Eye (tissue), 1 donor: ENCODE measurements at places on chromosomes 6 and 20.

GRCh38 chr20:3235666-3236324 lies 3.2 kb downstream of the SLC4A11 start:
- DNase-seq: no peak

DNA sequence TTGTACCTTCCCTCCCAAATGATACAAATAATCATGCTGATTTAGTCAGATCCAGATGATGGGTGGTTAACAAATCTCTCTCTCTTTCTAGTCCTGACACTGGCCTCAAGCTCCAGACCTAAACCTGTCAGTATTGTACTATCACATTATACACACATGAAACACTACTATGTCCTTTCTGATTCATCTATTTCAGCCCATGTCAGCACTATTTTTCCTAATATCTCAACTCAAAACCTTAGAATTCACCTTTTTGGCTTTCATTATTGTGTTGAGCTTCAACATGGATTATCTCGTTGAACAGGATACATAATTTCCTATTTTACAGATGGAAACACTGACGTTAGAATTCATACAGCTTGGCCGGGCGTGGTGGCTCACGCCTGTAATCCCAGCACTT lies 3.5 kb downstream of the PIGU start:
- no peak for DNase-seq

DNA sequence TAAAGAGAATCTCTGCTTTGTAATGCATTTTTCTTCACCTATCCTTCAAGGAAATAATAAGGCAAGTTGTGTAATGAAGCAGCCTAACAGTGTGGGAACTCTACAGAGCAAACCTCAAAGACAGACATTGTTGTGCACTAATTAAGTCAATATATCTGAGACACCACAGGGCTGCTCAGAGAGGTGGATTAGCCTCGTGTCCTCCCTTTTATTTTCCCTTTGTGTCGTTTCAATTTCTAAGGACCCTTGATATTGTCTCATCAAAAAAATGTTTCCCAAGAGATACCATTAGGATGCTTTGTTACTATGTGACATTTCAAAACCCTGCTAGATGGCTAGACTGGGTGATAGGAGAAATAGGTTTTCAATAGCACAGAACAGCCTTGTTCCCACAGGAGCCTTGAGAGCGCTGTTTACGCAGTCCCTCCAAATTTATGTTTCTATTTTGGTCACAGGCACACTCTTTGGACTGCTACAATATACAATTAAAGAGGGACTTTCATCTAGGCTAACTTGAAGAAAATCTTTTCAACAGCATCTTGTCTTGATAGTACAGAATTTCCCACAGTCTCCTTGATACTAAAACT lies 23.1 kb downstream of the UBE3D start:
- peak; percentile 25 for DNase-seq

- DNase-seq: no peak
Observed at GRCh38 chr6:5813625-5814027, 193.1 kb downstream of the NRN1 start.

DNA sequence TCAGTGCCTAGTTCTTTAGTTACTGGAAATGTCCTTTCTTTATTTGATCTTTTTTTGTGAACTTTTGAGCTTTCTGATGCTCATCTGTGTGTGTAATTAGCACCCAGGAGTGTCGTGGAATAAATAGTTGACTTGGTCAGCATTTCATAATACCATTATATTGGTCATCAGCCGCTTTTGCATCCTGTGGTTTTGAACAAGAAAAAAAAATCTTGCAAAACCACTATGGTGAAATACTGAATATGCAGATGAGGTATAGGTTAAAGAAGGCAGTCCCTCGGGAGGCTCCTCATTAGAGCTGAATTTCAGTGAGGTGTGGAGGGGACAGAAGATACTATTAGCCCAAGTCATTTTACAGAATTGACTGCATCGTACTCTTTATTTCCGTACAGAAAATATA lies 90.1 kb downstream of the FOXO3 start:
- DNase-seq: no peak

GRCh38 chr20:37343212-37343993 lies 2.5 kb upstream of the SRC start:
- no peak for DNase-seq

DNA sequence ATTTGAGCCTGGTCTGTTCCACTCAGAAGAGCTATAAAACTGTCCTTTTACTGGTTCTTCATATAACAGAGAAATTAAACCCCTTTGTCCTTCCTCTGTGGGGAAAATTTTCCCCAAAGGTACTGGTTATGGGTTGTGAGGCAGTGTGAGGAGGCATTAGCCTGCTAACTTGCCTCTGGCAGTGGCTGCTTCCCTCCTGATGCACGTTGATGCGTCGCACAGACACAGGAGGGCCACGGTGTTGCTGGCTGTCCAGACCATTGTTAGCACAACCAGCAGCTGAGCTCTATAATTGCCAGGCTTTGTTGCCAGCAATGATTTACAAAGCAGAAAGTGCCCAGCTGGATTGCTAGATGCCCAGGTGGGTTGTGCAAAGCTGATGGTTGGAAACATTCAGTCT lies 10.1 kb downstream of the AAR2 start:
- DNase-seq: peak; percentile 8

DNA sequence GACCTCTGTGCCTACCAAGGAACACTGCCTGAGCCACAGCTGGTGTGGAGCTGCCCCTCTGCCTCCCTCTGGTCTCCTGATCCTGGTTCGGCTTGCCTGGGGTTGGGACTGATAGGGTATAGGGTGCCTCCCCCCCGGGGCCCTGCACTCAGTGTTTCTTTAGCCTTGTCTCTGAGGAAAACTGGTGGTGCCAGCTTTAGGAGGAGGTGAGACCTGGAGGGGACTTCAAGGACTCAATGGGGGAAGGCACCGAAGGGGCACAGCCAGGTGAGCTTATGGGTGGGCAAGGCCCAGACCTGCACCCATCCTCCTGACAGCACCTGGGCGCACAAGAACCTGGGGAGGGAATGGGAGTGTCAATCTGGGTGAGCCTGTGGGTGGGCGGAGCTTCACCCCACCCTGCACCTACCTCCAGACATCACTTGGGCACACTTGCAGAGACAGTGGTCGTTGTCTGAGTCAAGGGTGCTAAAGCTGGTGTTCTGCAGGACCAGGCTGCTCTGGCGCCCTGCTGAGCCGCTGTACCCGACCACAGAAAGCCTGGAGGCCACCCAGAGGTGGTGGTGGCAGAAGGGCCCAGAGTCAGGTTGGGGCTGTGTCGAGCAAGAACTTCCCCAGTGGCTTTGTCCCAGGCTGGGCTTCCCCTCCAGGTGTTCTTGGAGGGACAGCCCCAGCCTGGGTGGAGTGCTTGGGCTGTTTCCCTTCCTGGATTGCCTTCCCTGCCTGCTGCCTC lies 40.5 kb downstream of the FAM110A start:
- DNase-seq: no peak

DNA sequence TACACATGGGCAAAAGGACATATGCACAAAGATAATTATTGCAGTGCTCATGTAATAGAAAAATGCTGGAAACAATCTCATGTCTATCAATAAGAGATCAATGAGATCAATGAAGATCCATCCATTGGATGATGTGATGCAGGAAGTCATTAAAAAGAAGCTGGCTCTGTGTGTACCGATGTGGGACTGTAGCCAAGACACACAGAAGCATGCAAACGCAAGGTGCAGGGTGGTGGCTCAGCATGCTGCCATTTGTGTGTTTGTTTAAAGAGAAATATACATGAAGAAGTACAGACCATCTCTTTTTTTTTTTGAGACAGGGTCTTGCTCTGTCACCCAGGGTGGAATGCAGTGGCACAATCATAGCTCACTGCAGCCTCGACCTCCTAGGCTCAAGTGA lies 33.1 kb upstream of the KCNB1 start:
- no peak for DNase-seq

DNA sequence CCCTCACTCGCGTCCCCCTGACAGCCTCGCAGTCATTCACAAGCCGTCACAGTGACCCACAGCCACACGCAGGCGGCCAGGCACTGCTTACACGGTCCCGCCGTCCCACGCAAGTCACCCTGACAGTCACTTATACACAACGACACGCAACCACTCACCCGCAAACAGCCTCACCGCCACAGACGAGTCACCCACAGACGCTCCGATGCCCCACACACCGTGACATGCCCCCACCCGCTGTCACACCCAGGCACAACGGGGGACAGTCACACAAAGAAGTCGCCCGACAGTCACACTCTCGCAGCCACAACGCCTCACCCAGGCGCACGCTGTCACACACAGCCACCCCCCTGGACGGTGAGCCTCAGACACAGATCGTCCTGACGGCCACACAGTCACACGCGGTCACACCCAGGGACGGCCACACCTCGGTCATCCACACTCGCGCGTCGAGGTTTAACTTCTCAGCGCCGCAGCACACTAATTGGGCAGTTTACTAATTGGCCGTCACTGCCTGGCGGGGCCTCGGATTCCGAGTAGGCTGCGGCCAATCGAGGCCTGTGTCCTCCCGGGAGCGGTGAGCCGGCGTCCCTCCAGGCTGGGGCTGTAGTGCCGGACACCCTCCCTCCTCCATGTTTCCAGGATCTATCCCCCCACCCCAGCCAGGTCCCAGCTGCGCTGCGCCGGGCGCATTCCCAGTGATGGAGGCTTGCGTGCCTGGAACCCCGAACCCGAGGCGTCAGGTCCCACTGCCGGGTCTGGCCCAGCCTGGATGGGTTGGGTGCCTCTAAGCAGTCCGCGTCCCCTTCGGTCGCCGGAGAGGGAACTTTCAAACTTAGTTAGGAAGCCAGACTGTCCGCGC lies 790 bp downstream of the TOX2 start:
- DNase-seq: peak; percentile 82

DNA sequence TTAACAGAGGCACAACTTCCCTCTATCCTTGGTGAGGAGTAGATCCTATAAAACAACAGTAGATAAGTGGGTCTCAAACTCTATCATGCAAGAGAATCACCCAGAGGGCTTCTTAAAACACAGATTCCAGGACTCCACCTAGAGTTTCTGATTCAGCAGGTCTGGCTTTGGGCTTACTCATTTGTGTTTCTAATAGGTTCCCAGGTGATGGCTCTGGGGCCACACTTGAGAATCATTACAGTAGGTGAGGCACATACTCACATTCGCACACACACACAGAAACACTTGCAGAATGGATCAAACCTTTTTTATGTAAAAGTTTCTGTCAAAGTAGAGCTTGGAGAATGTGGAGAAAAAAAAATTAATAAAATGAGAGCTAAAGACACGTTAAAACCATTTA lies 52.4 kb downstream of the TMEM242 start:
- no peak for DNase-seq

GRCh38 chr6:1705183-1705582 lies 95.5 kb downstream of the FOXC1 start:
- DNase-seq: no peak

DNA sequence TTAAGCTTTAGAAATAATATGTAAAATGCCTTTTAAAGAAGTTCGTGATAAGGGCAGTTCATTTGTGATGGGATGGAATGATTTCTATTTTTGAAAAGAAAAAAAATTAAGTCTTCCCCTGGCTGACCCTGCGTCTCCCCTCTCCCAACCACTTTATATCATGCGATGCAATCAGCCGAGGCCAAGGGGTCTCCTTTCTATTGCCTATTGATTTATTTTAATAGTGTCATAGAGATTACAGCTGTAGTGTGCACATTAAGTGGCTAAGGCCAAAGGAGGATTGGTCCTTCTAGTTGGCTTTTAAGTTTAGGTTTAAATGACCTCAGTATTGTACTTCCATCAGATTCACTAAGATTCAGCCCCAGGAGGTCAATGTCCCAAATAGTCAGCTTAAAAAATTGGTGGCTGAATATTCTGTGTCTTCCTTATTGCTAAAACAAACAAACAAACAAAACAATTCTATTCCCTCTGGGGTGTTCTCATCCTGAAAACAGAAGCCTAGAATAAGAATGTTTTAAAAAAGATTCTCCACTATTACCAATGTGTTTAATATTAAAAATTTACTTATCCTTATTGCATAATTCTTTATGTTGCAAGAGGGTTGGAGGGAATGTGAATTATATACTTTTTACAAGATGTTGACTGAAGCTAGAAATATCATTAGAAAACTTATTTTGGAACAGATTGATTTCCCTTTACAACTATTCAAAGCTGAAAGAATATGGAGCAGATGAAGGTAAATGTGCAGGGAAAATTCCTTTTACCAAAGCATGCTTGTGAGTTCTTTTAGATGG lies 359.1 kb downstream of the SAMD5 start:
- peak; percentile 27 for DNase-seq

DNA sequence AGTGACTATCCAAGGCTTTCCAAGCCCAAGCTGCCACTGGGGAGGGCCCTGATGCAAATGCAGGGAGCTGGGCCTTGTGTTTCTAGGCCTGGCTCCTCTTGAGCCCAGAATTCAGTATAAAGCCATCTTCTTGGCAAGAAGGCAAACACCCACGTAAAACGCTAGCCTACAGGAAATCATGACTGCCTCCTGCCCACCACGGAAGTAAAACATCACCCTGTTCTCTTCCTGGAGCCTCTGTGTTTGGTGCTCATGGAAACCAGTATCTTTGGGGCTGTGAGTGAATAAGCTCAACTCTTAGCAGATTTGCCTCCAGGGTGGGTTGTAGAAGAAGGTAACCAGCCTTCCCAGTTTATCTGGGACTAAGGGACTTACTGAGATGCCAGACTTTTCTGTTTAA lies 271.0 kb downstream of the ZNF217 start:
- no peak for DNase-seq

- no peak for DNase-seq
Observed at GRCh38 chr6:149335924-149336608, 18.6 kb downstream of the TAB2 start.

DNA sequence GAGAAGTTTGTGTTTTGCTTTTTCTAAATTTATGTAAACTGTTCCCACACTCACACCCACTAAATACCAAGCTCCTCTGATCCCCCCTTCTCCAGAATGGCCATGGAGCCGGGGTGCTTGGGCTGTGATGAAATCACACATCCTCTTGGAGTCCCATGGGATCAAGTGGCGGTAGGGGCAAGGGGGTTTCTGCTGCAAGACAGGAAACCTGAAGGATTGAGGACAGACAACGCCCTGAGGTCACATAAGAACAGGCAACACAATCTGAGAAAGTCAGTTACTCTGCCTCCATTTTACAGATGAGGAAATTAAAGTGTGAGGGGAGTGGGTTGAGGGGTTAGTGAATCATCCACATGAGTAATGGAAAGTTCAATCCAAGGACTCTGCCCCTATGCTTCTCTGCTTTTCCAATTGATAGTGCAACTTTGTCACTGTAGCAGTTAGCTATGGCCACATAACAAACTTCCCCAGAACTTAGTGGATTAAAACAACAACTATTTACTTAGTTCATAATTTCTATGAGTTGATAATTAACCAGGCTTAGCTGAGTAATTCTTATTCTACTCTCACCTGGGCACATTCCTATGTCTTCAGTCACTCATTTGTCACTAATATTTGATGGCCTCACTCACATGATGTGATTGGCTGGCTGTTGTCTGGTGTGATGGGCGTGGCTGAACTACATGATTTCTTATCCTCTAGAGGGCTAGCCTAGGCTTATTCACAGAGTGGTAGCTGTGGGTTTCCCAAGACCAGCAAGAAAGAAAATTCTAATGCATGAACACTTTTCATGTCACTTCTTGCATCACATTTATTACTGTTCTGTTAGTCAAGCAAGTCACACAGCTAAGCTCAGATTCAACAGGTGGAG lies 311.1 kb upstream of the RNF24 start:
- no peak for DNase-seq

GRCh38 chr20:41366546-41367392 lies at the start of gene EMILIN3:
Gene EMILIN3, minus strand, starts transcription at chr20:41366818. Its CDS starts 184 bp downstream, at chr20:41366634.
- DNase-seq: peak; percentile 83
